Stimulated activated CD4-positive, alpha-beta T cell treated with anti-CD3 and anti-CD28 coated beads, TNF-alpha, amount 100 ng/mL, for 24 hours (primary cell): ENCODE measurements at places on chromosomes 11 and 22.

DNA sequence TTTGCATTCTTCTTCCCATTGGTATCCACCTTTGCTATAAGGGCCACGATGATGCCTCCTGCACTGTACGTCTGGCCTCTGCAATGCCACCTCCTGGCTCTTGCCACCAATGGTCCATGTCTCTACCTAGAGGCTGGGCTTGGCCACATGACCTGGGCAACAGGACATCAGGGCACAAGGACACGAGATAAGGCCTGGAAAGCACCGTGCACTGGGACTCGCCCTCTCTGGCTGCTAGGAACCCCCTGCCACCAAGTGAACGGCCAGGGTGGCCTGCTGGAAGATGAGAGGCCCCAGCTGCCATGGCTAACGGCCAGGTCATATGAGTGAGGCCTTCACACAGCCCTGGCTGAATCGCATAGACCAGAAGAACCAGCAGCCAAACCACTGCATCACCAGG is 87.4 kb downstream of the TRMU start:
- no peak for DNase-seq

DNA sequence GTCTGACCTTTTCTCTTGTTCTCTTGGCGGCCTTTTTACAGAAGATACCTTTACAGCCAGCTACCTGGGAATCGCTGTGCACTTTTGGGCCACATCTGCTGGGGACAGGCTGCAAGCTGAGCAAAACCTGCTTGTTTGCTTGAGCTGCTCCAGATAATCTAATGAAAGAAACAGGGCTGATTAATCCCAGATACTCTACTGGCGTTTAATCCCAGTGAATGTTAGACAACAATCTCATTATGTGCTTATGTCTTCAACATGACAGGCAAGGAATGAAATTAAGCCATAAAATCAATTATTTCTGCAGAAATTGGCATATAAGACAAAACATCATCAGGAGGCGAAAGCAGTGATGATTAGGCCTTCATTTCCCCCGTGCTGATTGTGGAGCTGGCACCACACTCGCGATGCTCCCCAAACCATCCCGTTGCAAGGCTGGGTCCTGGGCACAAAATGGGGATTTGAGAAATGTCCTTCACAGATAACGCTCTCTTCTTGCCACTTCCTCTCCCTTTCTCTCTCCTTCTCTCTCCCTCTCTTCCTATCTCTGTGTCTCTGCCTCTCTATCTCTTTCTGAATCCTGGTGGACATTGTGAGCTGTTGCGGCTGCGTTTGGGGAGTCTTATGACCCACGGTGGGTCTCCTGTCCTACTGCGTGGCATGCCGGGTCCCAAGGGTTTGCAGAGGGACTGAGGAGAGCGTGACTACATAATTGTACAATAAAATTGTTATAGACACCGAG is 1053.8 kb downstream of the TBC1D22A start:
- DNase-seq, result no peak

- DNase-seq, result no peak
Observed at GRCh38 chr11:19832901-19833300, 120.3 kb downstream of the NAV2 start.

GRCh38 chr22:22098457-22099193 is 116.0 kb upstream of the TOP3B start:
- no peak for DNase-seq

GRCh38 chr11:64549969-64550368 is 41.1 kb upstream of the SLC22A12 start:
- DNase-seq, result no peak

GRCh38 chr11:120102864-120103122 is 35.1 kb downstream of the TRIM29 start:
- no peak for DNase-seq
